NCI-H226 (cell line): ENCODE measurements at places on chromosomes 12 and 14.

DNA sequence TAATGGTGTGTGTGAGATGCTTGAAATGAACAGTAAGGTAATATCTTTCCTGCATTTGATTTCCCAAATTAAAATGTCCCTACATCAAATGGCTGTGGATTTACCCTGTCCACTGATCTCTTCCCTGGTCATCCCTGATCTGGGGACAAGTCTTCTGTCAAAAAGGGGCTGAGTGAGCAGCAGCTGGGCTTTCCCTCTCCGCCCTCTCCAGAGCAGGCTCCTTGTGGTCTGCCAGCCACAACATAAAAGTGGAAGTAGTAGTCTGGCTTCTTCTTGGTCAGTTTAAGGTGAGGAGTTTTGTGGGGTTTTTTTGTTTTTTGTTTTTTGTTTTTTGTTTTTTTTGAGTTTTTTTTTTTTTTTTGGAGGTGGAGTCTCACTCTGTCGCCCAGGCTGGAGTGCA is 25.2 kb upstream of the PLXNC1 start:
- DNase-seq: no peak

- DNase-seq: no peak
Measured at GRCh38 chr12:93144109-93144508, 215.0 kb upstream of the EEA1 start.

DNA sequence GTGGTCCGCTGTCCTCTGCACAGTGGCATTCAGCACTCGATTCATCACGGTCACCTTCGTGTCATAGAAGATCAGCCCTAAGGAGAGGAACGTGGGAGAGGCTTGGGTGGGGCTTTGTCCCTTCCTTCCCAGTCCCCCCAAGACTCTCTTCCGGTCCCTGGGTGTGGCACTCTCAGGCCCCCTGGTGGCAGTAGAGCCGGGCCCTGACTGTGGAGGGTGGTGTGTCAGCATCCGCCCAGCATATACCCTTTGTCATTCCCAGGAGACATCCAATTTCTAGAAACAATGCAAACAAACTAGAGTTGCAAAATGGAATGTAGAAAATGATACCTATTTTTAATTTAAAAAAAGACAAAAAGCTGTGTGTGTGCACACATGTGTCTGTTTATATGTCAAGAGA is 45.0 kb downstream of the TRAFD1 start:
- no peak for DNase-seq

GRCh38 chr12:109482491-109482890 is 5.1 kb downstream of the UBE3B start:
- no peak for DNase-seq

- no peak for DNase-seq
Measured at GRCh38 chr14:103196716-103197115, 73.5 kb downstream of the TNFAIP2 start.

- DNase-seq: no peak
Measured at GRCh38 chr12:30624009-30624408, 71.7 kb downstream of the IPO8 start.

- DNase-seq: peak; percentile 23
Measured at GRCh38 chr12:104886418-104887401, 71.4 kb downstream of the SLC41A2 start.

GRCh38 chr12:89179245-89179644 is 173.1 kb downstream of the DUSP6 start:
- no peak for DNase-seq

- no peak for DNase-seq
Measured at GRCh38 chr14:102630881-102631280, 38.4 kb downstream of the RCOR1 start.

- DNase-seq: peak; percentile 36
Measured at GRCh38 chr12:91178139-91178561, 4.5 kb downstream of the DCN start.

DNA sequence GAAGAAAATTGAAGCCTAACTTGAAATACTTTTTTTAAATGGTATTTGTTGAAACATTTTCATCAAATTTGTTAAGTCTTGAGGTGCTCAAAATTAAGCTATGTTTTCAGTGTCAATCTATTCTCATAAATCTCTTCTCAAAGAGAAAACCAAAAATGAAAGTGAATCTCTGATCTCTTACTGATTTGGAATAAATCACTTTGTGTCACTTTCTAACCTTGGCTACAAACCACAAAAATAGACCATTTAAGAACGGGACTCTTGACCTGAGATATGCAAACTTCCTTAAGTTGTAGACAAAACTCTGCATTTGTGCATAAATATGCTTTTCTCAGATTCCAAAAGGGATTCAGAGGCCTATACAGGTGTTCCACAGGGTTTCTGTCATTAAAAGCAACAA is 192.9 kb downstream of the SEC23A start:
- DNase-seq: no peak

- peak; percentile 44 for DNase-seq
Measured at GRCh38 chr12:89960607-89961394, 252.2 kb upstream of the ATP2B1 start.

DNA sequence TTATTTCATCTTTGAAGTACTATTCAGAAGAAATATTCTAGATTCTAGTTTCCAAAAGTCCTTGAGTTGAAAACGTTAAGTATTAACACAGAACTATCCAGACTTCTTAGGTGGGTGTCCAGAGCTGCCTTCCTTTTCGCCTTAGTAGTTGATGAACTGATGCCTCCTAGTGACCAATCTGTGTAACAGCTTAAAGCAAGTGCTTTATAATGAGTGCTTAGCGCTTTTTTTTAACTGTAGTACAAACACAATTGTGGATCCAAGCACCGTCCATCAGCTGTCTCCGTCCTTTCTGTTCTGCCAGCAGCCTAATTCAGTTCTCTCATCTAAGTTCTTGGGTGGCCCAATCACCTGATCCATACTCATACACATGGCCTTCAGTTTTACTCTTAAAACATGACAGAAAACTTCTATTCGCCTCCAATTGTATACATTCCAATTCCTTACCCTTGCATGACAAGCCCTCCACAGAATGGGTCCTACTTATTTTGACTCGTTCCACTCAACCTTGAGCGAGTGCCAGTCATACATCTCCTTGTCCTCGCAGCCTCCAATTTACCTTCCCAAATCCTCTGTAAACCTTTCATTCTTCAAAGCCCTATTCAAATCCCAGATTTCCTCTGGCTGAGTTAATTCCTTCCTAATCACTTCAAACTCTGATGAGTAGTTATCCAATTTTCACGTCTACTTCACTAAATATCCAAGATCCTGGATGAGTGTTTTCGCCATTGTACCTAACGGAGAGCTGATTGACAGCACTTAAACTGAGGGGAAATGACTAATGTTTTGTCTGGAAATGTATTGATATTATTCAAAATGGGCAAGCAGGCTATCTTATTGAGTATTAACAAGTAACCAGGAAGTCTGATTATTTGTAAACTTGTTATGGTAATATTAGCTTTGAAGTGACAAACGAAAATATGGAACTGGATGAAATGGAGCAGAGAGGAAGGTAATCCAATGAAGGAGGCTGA is 5.8 kb upstream of the PHLDA1 start:
- peak; percentile 65 for DNase-seq

- no peak for DNase-seq
Measured at GRCh38 chr12:13194401-13195110, 2.0 kb upstream of the EMP1 start.

- DNase-seq: no peak
Measured at GRCh38 chr14:69828354-69828753, 31.3 kb upstream of the SLC10A1 start.

DNA sequence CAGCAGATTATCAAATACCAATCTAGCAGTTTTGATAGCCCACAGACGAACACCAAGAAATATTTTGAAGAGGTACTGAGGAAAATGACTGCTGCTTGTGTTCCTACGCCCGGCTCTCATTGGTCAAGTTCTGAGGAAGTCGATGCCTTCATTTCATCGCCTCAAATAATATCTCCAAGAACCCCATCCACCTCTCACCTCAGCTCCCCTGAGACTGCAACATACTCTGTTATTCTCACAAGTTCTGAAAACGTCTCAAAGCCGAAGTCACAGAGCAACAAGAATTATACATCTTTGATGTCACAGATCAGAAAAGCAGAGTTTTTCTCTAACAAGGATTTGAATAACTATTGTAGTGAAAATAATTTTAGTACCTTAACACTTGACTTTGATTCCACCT is 55.5 kb upstream of the BCAT1 start:
- DNase-seq: no peak

- no peak for DNase-seq
Measured at GRCh38 chr14:96681829-96682228, 115.4 kb upstream of the VRK1 start.

GRCh38 chr12:53676656-53677015 is 753 bp upstream of the ATP5MC2 start:
- DNase-seq: no peak

DNA sequence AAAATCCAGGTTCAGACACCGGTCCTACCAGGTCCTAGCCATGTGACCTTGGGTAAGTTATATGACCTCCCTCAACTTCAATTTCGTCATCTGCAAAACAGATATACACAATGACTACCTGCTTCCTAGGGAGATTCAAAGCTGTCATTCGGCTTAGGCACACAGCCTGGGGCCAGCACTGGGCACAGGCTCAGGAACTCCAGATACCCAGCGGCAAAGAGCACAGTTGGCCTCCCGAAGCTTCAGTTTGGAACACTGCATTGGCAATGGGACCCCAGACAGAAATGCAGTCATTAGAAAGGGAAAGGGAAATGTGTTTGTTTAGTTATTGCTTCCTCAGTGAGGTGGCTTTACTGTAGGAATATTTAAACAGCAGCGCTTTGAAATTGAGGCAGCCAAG is 11.4 kb downstream of the PLEKHG6 start:
- no peak for DNase-seq

- DNase-seq: no peak
Measured at GRCh38 chr12:65949971-65950370, 125.7 kb downstream of the HMGA2 start.

DNA sequence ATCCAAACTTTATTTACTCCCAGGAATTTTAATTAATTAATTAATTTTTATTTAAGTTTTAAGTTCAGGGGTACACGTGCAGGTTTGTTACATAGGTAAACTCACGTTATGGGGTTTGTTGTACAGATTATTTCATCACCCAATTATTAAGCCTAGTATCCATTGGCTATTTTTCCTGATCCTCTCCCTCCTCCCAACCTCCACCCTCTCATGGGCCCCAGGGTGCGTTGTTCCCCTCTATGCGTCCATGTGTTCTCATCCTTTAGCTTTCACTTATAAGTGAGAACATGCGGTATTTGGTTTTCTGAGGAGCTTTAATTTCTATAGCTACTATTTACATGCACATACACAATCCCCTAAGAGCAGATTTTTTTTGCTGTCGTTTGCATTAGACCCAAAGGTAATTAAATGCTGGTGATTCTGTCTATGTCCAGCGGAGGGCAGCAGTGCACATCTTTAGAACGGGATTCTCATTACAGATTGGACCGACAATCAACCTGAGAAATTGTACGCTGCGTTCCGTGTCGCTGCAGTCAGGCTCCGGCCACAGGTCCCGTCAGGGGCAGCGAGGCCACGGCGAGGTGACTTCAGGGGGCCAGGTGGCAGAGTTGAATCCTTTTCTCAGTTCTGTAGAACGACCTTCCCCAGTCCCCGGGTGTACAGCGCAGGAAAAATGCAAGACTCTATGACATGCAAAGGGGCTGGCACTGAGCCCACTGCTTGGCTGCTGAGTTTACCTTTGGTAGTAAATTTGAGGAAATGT is 11.6 kb downstream of the TMEM30B start:
- DNase-seq: peak; percentile 39

DNA sequence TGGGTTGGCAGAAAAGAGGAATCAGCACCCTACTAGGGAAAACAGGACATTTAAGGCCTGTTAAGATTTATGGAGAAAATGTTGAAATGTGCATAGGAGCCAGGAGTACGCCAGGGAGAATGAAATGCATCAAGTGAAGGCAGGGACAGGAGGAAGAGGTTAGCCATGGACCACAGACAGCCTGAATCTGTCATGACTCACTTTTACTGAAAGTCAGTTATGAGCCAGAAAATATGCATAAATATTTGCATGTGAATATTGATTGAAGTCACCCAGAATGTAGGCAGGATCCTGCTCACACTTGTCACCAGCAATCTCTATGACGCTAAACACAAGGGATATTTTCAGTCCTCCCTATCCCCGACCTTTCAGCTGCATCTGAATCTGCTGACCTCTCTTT is 25.1 kb upstream of the CDK17 start:
- peak; percentile 57 for DNase-seq

- DNase-seq: no peak
Measured at GRCh38 chr12:53613821-53614220, 12.4 kb downstream of the ATF7 start.

- DNase-seq: peak; percentile 87
Measured at GRCh38 chr12:124389138-124389724, 94.3 kb downstream of the RFLNA start.

GRCh38 chr14:92635031-92635430 is 113.4 kb downstream of the LGMN start:
- no peak for DNase-seq

DNA sequence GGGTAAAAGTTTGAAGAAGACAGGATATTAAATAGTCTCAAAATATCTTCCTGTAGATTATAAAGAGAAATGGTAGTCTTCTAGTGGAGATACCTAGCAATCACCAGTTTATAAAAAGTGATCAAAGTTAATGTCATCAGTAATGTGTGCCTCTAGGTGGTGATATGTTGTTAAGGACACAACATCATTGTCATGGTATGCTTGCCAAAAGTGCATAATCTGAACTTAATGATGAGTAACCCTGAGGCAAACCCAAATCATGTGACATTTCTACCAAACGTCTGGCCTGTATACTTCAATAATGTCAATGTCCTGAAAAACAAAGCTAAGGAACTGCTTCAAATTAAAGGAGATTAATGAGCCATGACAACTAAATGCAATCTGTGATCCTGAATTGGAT is 214.7 kb downstream of the PHLDA1 start:
- DNase-seq: peak; percentile 20

DNA sequence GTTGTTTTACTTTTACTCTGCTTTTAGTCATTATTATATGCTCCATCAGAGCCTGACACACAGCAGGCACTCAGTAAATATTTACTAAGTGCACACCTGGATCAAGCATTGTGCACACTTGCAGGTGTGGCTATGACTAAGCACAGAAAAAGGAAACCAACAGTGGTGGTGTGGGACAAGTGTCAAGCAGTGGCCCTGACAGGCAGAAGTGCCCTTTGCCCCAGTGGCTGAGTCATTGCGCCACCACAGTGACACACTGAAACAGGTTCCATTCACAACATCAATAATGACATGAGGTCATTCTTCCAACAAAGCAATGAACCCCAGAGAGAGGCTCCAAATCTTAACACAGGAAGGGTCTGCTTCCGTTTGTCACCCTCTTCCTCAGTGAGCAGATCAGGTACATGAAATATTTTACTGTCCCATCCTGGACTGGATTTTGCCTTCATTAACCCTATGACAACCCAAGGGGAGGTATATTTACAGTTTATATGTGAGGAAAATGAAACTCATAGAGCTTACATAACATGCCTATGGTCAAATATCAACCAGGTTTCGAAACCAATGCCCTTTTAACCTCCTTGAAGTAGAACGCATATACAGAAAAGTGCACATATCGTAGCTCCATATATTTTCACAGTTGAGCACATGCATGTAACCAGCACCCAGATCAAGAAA is 82.6 kb upstream of the GTF2A1 start:
- no peak for DNase-seq
